SK-N-MC (cell line): ENCODE measurements at places on chromosomes 11 and 22.

DNA sequence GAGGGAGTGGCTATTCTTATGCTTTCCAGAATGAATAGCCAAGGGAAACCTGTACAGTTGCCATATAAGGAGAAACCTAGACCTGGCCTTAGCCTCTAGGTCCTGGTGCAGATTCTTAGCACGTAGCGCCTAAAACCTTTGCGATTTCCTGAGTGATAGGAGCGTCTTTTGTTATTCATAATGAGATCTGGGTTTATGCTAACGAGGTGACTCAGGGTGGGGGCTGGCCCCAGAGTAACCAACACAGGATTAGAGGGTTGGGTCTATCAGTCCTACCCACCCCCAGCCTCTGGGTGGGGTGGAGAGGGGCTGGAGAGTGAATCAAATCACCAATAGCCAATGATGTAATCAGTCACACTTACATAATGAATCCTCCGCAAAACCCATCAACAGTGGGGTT lies 73.4 kb upstream of the PARVG start:
- no peak for DNase-seq

- DNase-seq = no peak
These were observed 172.4 kb upstream of the C11orf87 start for GRCh38 chr11:109249597-109249996.

GRCh38 chr22:43811777-43812148 lies 342 bp downstream of the EFCAB6 start:
- DNase-seq = no peak

GRCh38 chr11:639332-639955 lies 2.4 kb downstream of the DRD4 start:
- DNase-seq = no peak

GRCh38 chr11:73154178-73154577 lies 12.1 kb upstream of the FCHSD2 start:
- DNase-seq = no peak

DNA sequence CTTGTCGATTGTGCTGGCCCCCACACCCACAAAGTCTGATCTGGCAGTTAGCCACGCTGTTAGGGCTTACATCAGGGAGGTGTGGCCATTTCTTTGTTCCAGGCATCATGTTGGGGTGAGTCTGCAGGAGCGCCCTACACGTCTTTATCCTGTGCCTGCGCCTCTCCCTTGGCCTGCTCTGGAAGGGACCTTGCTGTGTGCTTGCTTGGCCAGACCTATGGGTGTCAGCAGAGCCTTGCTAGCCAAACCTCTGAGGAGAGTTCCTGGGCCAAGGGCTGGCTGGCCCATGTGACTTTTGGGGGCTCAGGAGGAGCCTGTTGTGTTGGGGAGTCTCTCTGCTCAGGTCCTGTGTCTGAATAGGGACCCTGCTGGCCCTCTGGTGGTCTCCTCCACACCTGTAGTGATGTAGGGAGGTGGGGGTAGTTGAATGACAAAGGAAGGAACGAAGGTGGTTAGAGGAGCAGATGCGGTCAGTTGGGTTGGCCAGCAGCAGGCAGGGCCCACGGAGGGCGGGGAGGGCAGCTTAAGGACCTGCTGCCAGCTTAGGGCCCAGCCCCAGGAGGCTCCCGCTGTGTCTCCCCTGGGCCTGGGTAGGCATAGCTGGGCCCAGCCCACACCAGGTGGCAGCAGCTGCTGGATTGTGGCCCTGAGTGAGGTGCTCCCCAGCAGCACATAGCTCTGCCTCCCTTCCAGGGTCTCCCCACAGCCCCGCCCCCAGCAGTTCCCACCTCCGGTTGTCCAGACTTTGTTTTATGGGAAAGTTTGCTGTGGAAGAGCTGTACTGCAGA lies 7.9 kb downstream of the PPIL2 start:
- DNase-seq = no peak

DNA sequence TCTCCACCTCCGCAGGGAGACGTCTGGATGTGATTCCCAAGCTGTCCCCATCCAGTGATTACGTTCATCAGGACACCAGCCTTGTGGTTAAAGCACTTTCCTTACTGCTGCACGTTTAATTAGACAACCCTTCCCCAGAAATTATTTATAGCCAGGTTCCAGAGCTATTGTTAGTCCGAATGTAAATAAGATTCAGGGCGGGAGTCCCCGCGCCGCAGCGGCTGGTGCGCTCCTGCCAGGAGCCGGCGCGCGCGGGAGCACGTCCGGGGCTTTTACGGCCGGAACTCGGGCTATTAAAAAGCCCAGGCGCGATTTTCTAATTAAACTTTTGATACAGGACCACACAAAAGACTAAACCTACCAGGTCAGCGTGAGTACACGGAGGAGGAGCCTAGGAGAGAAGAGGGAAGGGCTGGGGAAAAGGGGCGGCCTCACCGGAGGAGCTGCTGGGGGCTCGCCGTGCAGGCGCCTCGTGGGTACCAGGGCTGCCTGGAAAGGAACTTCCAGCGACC lies 538.3 kb downstream of the OPCML start:
- no peak for DNase-seq

GRCh38 chr22:26692215-26692614 lies 34.8 kb downstream of the MIAT start:
- no peak for DNase-seq

- DNase-seq = no peak
These were observed 48.8 kb downstream of the NAT10 start for GRCh38 chr11:34154059-34154875.

DNA sequence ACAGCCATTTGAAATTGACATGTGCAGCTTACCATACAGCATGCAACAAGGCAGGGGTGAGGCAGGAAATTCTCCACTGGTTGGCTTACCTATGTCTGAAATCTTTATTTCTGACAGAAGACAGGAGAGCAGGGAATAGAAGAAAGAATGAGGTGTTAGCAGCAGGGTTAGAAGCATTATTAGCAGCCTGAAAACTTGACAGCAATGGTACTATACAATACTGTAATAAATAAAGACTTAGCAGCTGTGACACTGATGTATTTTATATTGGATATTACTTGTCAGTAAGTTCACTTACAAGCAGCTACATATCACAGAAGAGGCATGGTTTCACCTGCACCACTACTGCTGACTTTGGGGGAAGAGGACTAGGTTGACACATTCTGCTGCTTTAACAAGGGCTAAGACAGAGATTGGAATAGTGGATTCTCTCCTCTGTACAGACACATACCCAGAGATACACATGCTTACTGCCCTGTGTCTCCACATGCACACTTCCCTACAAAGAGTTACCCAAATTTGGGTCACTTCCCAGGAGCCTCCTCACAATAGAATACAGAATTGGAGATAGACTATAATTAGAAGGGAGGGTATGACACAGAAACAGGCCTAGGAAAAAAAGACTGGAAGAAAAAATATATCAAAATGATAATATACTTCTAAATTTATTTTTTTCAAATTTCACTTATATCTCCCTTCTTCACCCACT lies 145.8 kb upstream of the NARS2 start:
- DNase-seq = no peak

- no peak for DNase-seq
These were observed 12.8 kb upstream of the PRR5 start for GRCh38 chr22:44689173-44689572.

DNA sequence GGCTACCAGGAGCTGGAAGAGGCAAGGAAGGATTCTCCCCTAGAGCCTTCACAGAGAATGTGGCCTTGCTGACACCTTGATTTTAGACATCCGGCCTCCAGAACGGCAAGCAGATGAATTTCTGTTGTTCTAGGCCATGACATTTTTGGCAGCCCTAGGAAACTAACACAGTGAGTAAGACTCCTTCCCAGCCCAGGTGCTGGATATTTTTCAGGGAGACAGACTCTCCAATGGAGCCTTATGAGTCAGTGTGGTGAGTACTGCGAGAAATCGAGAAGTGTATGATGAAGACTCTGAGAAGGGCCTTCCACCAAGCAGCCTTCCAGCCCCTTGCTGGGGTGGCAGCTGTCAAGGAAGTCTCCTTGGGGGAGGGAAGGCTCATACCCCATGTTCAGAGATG lies 114.4 kb downstream of the OSBP2 start:
- DNase-seq = no peak

GRCh38 chr11:127052404-127052803 lies 51.8 kb upstream of the KIRREL3 start:
- DNase-seq = no peak

- DNase-seq = no peak
These were observed 11.7 kb upstream of the VPS37C start for GRCh38 chr11:61172888-61173287.

DNA sequence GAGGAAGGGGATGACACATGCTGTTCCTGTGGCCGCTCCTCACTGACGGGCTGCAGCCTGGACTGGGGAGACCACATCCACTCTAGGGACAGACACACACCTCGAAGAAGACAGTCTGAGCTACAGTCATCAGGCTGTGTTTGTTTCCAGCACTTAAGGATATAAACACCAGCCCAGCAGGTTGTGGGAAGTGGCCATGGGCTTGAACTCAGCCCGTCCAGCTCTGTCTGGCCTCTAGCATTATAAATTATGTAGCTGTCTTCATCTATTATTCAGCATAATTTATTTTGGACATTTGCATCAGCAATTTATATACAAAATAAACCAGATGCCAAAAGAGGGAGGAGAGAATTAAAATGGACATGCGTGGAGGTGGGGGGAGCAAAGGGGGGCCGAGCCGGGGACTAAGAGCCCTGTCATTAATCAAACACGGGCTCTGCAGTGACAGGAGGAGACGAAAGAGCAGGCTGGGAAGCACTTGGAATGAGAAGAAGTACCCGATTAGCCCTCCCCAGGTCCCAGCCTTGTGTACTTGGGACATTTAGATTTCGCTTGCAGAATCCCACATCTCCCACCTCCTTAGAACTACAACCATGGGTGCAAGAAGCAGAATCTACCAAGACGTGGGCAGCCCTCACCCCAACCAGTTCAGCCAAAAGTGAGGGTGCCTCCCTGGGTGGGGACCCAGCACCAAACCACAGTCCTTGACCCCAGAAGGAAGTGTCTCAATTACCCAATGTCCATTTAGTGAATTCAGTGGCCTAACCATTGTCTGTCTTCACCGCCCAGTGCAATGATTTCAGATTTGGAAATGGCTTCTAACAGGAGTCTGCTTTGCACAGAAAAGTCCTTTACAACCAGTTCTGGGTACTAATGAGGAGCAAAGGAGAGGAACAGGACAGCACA lies 309.6 kb downstream of the OPCML start:
- no peak for DNase-seq

- DNase-seq = no peak
These were observed 51.9 kb upstream of the CDON start for GRCh38 chr11:126114486-126115126.

- no peak for DNase-seq
These were observed 104.6 kb upstream of the SORL1-AS1 start for GRCh38 chr11:121557348-121557747.
